ENCODE measurements at places on chromosomes 1 and 21.
A peak's percentile ranks its signal among the peaks of the same experiment; 100 is the strongest.

DNA sequence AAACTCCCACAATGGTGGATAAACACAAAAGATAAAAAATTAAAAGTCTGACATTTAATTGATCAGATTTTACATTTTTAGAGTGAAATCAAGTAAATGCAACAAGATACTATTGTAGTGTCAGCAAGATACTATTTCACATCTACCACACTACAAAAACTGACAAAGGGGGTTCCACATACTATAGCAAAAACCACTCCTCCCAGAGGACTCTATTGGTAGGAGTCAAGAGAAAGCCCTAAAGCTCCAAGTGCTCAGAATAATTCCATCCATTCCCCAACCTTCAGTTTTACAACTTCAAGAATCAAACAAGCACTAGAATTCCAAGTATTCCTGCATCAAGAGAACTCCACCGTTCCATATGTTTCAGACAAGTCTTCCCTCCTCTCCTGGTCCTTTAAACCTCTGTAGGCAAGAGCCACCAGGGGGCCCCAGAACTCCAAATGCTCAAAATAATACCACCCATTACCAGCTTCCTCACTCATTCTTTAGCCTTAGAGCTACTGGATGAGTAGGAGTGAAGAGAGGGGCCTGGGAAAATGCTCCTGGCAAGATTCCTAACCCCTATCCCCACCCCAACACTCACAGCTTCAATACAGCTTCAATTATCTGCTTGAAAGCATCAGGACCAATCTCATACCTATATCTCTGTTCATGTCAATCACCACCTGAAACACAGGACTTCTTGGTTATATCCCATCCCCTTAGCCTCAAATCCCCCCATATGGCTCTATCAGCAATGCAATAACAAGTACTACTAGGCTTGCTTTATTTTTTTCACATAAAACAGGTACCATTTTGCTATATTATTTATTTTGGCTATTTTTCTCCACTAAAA, 9.9 kb downstream of the TOR1AIP2 start:
- DNase-seq, result peak; percentile 23

GRCh38 chr1:9198538-9199361, 35.8 kb upstream of the H6PD start:
- no peak for DNase-seq

DNA sequence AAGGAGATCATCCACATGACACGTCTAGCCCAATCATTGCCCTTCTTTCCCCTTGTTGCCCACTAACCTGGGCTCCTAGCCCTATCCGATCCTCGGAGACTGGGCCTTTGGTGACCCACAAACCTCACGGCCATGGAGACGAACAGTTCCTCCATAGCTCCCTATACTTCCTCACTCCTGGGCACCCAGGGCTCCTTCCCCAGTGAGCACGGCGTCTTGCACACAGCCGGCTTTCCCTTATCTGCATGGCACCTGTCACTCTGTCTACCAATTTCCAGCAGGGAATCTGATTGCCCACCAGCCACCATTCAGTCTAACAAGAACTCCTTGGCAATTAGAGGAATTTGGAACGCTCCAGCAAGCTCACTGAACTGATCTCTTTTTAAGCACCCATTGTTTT, 3.1 kb downstream of the GNG4 start:
- DNase-seq, result no peak

GRCh38 chr1:75643460-75643859, 32.5 kb upstream of the SLC44A5 start:
- no peak for DNase-seq

- DNase-seq, result no peak
Measured at GRCh38 chr21:46622226-46622625, 13.2 kb upstream of the PRMT2 start.

DNA sequence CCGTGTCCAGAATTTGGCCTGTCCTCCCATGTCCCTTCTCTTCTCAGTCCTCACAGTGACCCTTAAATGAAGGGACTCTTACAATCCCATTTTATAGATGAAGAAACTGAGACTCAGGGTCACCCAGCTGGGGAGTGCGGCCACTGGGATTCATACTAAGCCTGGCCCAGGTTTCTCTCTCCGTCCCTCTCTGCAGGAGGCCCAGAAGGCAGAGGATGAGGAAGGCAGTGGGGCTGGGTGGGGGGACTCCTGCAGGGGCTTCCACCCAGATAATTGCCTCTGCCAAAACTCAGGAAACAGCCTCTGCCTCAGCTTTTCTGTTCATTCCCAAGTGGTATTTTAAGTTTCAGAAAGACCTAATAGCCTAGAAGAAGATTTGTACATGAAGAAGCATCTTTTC, 299.8 kb downstream of the MATN1 start:
- DNase-seq, result no peak

DNA sequence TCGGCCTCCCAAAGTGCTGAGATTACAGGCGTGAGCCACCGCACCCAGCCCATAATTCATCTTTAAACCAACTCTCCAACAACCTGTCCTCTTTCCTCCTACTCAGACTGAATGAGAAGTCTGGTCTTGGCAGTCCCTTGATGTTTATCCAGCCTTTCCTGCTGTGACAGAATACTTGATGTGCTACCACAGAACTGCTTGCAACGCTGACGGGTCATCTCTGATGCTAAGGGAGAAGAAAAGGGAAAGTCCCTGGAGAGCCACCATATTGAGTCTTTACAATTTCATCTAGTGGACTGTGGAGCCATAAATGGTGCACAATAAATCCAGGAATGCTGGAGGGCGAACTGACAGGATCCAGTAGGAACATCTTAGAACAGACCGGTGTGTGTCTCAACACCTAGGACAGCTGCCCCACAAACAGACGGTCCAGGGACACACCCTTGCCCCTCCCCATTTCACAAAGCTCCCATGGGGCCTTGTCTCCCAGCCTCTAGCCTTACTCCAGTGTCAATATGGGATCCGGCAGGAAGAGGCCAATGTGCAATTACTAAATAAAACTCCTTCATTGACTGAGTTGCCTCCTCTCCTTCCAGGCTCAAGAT, 30.7 kb downstream of the JAK1 start:
- DNase-seq, result no peak

GRCh38 chr1:153537376-153537730, 1.6 kb upstream of the S100A6 start:
- DNase-seq, result no peak

DNA sequence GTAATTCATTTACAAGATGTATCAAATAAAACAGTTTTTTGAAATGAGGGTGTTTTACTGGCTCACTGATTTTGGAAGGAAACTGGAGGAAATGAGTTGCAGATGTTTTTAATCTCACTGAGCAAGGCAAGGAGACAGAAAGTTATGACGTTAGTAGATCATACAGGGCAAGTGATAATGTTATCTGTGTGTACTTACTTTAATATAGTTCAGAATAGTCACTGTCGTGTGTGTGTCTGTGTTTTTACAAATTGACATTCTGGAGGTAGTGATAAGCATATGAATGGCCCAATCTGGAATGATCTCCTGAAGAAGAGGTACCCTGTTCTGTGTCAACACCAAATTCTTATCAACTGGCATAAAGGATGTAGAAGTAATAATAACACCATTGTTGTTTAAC, 1.9 kb upstream of the GBP4 start:
- no peak for DNase-seq

DNA sequence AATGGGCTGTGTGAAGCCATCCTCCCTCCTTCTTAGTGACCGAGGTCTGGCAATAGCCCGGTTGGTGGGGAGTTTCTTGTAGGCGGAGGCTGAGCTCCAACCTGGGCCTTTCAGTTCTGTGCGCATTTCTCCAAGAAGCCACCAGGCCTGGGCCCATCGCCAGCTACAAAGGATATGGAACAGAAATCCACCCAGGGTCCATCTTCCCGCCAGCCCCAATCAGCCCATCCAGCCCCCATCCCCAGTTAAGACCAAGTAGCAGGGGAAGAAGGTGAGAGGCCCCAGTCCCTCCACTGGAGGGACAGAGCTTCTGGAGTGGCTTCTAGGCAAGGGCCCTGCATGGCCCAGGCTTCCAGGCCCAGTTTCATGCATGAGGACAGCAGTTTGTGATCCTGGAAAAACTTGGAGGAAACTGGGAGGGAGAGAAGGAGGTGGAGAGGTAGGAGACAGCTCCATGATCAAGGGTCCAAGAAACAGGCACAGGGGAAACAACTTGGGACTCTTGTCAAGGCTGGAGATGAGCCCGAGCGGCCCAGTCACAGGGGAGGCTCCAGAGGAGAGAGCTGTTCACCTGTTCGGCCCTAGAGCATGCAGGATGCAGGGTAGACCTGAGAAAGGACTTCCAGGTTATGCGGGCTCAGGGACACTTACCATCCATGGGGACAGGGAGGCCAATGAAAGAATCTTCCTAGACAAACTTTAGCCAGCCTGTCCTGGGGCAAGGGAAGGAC, 261.2 kb downstream of the PTPRU start:
- no peak for DNase-seq

DNA sequence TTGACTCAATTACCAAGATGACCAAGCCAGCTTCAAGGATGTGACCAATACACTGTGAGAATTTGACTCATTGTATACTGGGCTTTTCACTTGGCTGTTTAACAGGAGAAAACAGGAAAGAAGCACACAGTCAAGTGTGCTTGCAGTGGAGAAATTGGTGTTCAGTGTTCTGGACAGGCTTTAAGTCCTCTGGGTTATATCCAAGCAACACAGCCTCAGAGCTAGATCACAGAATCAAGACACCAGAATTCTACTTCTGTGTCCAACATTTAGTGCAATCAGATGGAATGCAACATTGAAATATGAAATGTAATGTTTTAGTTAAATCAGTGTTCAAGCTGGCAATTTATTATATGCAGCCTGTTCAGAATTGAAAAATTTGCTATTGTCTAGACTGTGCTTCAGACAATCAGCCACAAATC, 694.4 kb downstream of the LTN1 start:
- DNase-seq, result no peak

GRCh38 chr1:234322979-234323378, 50.3 kb upstream of the COA6 start:
- DNase-seq, result peak; percentile 33

GRCh38 chr1:242128951-242129502, 130.1 kb upstream of the MAP1LC3C start:
- no peak for DNase-seq

GRCh38 chr1:112247961-112248360, 148.1 kb upstream of the CTTNBP2NL start:
- no peak for DNase-seq

DNA sequence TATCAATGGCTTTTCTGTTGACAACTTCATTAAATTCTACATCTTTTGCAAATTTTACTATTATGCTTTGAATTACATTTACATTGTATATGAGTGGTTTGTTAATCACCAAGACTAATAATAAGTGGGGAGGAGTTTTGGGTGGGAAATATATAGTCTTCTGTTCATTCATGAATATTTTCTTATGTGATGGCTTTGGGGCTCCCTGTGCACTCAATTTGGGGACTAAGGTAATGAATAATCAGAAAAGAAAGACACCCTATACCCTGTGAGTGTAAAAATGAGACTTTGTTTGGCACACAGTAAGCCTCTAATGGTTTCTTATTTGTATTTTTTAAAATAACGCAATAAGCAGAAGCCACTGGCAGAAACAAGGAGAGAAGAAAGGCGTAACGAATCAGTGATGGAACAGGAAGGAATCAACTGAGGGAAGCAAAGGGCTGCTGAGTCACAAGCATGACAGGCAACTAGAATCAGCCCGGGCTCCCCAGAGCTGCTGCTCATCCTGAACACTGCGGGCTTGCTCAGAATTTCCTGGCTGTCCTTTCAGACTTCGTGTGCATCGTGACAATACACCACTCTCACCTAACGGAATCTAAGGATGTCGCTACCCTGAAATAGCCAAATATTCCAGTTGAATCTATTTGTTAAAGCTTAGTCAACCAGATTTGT, 20.8 kb upstream of the RGS2 start:
- DNase-seq, result no peak

GRCh38 chr1:151311589-151312331, 15.5 kb downstream of the PI4KB start:
- peak; percentile 65 for DNase-seq

Data from activated CD4-positive, alpha-beta T cell treated with anti-CD3 and anti-CD28 coated beads for 1 hour (primary cell).